ENCODE measurements at places on chromosomes 6 and 20.

DNA sequence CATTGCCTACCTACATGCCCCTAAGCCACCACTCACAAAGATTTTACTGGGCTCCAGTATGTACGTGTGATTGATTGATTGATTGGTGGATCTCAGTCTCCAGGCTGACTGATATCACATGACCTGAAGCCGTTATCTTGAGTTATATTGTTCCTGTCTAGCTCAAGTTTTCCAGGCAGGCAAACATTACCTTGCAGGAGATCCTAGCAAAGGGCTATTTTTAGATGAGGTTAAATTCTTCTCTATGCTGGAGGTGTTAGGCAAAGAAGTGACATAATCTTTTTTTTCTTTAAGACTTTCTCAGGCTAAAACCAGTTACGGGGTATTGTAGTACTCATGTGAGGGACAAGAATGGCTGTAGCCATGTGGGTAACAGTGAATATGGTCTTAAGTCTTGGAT is 125.2 kb downstream of the DOK5 start:
- DNase-seq = no peak

DNA sequence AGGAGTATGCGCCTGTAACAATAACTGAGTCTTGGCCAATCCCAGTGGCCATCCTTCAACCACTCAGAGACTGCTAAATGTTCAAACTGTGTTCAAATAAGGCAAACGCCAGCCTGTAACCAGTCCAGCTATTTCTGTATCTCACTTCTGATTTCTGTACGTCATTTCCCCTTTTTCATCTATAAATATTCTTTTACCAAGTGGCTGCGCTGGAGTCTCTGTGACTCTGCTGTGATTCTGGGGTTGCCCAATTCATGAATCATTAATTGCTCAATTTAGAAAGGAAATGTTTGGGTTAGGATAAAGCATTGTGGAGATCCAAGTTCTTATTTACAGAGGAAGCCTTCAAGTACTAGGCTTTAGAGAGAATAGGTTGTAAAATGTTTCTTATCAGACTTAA is 89.8 kb upstream of the UST start:
- no peak for DNase-seq

DNA sequence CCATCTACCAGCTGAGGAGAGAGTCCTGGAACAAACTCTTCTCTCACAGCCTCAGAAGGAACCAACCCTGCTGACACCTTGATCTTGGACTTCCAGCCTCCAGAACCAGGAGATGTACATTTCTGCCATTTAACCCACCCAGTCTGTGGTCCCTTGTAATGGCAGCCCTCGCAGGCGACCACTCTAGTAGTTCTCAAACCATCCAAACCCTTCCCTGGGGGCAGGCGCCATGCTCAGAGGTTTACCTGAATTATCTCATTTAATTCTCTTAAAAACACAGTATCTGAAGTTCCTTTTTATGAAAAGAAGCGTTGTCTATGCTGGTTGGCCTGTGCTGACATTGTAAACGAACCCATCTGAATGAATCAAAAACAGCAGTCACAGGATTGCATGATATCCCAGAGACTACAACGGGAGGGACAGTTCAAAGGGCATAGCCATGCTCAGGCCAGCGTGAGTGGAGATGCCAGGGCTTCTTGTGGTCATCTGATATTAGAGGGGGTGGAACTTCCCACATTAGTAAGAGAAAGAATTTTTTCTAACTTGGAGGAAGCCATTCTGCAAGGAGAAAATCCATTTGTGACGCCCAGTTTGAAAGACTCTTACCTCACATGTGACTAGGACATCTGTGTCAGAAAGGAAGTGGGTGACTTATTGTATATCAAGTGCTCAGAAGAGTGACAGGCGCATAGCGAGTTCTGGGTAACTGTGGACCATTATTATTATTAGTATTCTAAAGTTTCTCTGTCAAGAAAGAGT is 17.2 kb upstream of the TAGAP start:
- DNase-seq = peak; percentile 78

GRCh38 chr6:53828966-53829697 is 34.3 kb downstream of the LRRC1 start:
- DNase-seq = no peak

All from activated CD4-positive, alpha-beta T cell treated with anti-CD3 and anti-CD28 coated beads, Interleukin-10, Interleukin-2, amounts not matched to agents 100 ng/mL and 50 ng/mL, durations not matched to agents 16 hours and 8 hours (primary cell).